ENCODE measurements at places on chromosomes 2 and 18.

- no peak for DNase-seq
Observed at GRCh38 chr2:215565897-215566296, 130.0 kb upstream of the FN1 start.

GRCh38 chr18:77461062-77461688 lies 211.5 kb downstream of the GALR1 start:
- DNase-seq = no peak

- no peak for DNase-seq
Observed at GRCh38 chr2:19723021-19723420, 178.8 kb downstream of the TTC32 start.

- no peak for DNase-seq
Observed at GRCh38 chr2:239809391-239809790, 215.8 kb downstream of the NDUFA10 start.

- no peak for DNase-seq
Observed at GRCh38 chr2:136178941-136179601, 61.1 kb upstream of the CXCR4 start.

DNA sequence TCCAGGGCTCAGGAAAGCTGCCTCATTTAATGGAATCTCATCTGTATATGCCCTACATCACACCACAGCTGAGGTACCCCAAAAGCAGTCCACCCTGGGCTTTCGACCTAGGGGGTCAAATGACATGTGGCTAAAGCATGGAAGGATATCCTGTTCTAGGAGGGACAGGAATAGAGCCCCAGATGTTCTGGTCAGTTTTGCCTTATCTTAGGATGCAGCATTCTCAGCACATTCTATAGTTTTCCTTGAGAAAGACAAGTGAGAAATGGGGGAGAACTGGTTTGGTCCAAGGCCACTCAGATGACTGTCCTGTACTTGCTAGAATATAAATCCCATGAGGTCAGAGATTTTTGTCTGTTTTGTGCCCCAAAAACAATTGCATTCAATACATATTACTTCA lies 688.0 kb upstream of the ZEB2 start:
- DNase-seq = no peak

GRCh38 chr2:85560812-85561279 lies 447 bp downstream of the GGCX start:
- no peak for DNase-seq

DNA sequence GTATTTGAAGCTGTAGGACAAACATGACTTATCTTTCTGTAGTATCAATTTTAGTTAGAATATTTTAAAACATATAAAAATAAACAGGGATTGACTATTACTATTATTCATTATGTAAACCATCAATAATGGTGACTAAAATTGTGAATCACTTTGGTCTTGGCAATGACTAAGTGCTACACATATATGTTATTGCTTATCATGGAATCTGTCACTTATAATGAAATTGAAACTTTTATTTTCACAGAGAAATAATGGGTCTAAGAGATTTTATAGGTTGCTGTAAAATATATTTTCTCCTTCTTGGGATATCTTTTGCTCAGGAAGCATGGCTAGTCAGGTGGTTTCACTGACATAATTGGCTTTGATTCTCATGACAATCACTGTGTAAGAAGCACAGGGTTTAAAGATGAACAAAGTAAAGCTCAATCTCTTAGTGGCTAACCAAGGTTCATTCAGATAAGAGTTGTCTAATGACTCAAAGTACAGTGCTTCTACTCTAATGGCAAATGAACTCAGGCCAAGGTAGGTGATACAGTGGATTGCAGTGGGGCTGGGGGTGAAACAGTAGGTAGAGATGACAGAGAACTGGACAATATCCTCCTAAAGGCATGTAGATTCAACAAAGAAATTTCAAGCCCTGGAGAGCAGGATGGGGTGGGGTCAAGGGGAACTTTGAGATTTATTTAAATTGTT lies 98.6 kb upstream of the FANCL start:
- no peak for DNase-seq

GRCh38 chr2:173034143-173034542 lies 41.5 kb upstream of the MAP3K20 start:
- no peak for DNase-seq

DNA sequence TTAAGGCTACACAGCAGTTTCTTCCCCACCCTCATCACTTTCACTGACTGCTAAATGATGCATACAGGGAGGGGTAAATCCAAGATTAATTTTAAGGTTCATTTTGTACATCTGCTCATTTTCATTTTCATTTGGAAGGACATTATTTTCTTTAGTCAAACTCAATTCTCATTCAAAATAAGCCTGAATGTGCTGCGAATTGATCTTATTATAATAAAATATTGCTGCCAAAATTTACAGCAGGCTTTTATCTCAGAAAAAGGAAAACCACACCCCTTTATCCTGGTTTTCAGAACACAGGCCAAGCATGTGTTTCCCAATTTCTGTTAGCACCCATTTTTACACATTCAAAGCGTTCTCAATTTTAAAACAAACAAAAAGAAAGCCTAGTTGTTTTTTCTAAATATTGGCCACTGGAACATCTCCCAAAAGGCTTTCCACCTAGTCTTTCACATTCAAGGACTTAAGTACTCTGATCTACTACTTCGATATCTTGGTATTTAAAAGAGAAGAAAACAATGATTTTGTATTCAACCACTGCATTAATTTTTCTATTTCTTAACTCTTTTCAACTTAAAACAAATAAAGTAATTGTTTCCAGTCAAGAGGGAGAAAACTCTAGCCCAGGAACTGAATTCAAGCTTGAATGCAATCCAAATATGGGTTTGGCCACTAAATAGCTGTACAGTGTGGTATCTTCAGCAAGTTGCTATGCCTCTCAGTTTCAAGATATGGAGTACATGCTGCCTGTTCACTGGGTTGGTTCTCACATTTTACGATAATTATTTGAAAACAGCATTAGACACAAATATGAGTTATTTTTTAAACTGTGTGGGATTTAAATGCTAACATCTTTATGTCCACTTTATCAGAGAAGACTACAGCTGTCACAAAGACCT lies 52.5 kb downstream of the CDH2 start:
- DNase-seq = peak; percentile 65

- DNase-seq = no peak
Observed at GRCh38 chr2:158120664-158121641, 19.3 kb downstream of the UPP2 start.

DNA sequence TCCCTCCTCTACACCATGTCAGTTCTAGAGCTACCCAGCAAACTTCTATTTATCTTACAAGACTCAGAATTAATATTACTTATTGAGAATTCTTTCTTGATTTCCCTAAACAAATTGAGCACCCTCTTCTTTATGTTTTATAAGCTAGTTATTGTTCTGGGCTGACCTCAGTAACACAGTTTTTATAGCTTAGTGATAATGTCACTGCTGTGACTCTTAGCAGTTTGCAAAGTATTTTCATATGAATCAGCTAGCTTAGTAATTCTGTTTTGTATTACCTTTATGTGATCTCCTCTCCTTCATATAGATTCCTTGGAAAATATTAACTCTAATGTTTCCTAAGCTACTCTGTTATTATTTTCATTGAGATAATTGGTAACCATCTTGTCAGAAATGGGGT lies 114.9 kb downstream of the PMS1 start:
- no peak for DNase-seq

- no peak for DNase-seq
Observed at GRCh38 chr18:9066817-9067306, 35.6 kb upstream of the NDUFV2 start.

DNA sequence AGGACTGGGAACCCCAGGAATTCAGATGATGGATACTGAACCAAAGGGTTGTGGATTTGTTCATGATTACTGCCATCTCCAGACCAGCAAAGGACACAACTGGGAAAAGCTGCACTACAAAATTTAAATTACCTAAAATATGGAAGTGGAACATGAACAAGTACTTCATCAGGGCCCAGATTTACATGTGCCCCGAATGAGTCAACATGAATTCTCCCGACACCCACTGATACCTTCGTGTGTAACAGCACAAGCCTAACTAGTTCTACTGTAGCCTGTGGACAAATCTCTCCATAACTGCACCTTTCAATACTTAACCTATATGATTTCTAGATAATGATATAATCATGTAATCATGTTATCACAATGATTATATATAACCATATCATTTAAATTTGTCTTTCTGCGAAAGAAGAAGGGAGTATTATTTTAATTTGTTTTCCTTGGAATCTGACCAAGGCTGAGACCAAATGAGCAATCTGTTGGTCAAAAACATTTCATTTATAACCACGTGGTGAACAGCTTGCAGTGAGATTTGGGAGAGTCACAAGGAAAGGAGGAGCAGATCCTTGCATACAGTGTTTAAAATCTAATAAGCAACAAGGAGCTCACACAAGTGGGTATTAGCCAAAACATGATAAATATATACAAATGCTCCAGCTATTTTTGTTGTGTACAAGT lies 70.5 kb downstream of the CACNB4 start:
- no peak for DNase-seq

- DNase-seq = peak; percentile 22
Observed at GRCh38 chr2:181036848-181037603, 56.6 kb downstream of the UBE2E3 start.

DNA sequence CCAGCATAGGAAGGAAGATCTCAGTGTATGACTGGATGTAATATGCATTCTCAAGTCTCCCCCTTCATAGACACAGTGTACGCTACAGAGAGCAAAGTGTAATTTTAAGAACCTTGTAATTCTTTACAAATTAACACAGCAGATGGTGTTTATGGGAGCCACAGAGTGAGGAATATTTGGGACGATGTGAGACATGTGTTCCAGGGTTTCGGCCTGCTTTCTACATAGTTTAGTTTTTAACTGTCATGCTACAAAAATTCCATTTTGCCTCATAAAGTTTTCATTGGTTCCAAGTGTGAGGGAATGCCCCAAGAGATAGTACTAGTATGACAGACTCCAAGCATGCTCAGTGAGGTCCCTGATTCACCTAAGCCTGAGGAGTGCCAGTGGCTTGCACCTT lies 76.2 kb upstream of the LRRTM1 start:
- no peak for DNase-seq

DNA sequence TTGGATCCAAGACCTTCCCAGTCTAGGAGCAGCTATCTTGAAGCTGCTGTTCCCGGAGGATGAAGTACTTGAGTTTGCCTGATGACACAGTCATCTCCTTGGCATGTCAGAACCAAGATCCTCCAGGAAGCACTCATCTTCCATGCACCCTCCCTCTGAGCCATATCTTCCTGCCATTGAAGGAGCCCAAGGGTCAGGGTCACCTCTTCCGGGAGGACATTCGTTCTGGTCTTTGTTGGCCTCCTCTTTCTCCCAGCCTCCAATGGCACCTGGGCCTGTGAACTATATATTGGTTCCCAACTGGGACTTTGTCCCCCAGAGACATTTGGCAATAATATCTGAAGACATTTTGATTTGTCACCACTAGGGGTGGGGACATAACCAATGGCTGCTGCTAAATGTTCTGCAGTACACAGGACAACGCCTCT lies 4.2 kb upstream of the MYO7B start:
- DNase-seq = no peak

DNA sequence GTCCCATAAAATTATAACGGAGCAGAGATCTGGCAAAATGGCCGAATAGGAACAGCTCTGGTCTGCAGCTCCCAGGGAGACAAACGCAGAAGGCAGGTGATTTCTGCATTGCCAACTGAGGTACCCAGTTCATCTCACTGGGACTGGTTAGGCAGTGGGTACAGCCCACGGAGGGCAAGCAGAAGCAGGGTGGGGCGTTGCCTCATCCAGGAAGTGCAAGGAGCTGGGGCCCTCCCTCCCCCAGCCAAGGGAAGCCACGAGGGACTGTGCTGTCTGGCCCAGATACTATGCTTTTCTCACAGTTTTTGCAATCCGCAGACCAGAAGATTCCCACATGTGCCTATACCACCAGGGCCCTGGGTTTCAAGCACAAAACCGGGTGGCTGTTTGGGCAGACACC lies 22.8 kb downstream of the ICA1L start:
- DNase-seq = no peak

- DNase-seq = no peak
Observed at GRCh38 chr2:19810148-19810547, 91.6 kb downstream of the TTC32 start.

- no peak for DNase-seq
Observed at GRCh38 chr2:241298673-241299072, 16.8 kb downstream of the HDLBP start.

- DNase-seq = no peak
Observed at GRCh38 chr2:143482316-143482715, 353.1 kb downstream of the ARHGAP15 start.

GRCh38 chr2:49661809-49662208 lies 507.5 kb upstream of the FSHR start:
- DNase-seq = no peak

DNA sequence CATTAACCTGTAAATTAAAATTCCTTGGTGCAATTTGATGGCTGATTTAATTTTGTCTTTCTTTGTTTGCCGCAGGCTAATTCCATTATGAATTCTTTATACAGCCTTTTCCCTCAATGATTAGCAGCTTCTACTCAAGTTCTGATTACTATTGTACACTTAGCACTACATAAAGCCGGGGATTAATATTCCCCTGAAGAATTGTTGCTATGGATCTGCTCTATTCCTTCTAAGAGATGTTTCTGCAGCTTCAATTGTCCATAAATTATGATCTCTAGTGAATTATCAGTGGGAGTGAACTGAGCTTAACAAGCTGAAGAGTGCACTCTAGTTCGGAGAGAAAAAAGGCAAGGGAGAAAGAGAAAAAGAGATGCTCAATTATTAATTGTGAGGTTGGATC lies 433.7 kb upstream of the SPRED2 start:
- DNase-seq = no peak

- DNase-seq = no peak
Observed at GRCh38 chr2:131580187-131580586, 52.5 kb downstream of the CCDC74A start.

GRCh38 chr2:238973038-238973739 lies 125.3 kb downstream of the TWIST2 start:
- no peak for DNase-seq

DNA sequence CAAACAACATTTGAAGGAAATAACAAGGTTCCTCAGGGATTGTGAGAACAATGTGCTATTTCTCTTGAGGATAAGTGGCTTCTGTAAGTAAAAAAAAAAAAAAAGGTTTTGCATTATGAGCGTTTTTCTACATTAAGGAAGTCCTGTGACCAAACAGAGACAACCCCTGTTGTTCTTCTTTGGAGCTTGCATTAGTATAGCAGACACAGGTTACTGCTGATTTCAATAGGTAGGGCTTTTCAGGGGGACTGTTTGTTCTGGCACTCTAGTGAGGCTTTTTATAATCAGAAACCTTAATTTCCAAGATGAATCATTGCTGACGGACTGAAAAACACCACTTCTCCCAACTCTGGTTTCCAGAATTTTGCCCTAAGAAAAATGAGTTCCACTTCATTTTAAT lies 8.2 kb downstream of the DPP10 start:
- no peak for DNase-seq

- no peak for DNase-seq
Observed at GRCh38 chr2:142822190-142822589, 55.3 kb upstream of the KYNU start.

Measured in foreskin melanocyte (primary cell).